ENCODE measurements at places on chromosomes 6 and 20. TPM values are rescaled to one million over a fixed set of nuclear protein-coding genes. Genes with fewer than 3 reads are reported as not detected.

GRCh38 chr6:118665011-118665410 is 13.6 kb upstream of the CEP85L start:
- DNase-seq, result peak; percentile 26

The CCN6 gene
- 5.4 TPM for total RNA-seq

- no peak for DNase-seq
Measured at GRCh38 chr6:31075528-31075927, 36.8 kb downstream of the C6orf15 start.

DNA sequence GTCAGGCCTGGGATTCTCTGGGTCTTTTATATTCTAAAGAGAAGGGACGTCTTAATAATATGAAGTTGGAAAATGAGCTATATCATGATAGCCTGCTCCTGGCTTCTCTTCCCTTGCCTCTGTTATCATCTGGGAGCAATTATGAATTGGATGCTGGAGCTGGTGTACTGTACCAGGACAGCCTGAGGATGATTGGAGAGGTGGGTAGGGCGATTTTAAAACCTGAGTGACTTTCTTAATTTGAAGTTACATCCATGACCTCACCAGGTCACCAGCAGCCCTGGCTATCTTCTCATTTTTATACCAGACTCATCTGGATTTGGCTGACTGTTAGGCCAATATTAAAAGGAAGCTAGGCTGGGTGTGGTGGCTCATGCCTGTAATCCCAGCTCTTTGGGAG is 317.6 kb downstream of the CLIC5 start:
- no peak for DNase-seq

GRCh38 chr20:46551522-46552381 is 1.3 kb upstream of the OCSTAMP start:
- no peak for DNase-seq

The CDYL gene
- total RNA-seq, result 25.2 TPM

The HLA-DOB gene
- total RNA-seq, result not detected

DNA sequence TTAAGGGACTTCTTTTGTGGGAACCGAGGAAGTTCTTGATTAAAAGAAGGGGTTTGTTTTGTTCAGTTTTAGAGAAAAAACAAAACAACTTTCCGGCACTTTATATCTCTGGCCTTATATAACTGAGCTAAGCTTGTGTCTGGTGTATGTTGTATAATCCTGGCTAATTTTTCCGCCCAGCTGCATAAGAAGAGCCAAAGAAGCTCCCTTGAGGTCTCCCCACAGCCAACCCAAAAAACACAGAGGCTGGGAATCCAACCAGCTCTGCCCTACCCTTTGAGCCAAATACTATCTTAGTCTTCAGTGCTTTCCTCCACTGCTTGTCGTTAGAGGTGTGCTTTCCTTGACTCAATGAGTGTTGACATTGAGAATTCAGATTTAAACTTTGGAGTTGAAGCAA is 45.5 kb upstream of the RNF146 start:
- DNase-seq, result no peak

The IL17F gene
- not detected for total RNA-seq

DNA sequence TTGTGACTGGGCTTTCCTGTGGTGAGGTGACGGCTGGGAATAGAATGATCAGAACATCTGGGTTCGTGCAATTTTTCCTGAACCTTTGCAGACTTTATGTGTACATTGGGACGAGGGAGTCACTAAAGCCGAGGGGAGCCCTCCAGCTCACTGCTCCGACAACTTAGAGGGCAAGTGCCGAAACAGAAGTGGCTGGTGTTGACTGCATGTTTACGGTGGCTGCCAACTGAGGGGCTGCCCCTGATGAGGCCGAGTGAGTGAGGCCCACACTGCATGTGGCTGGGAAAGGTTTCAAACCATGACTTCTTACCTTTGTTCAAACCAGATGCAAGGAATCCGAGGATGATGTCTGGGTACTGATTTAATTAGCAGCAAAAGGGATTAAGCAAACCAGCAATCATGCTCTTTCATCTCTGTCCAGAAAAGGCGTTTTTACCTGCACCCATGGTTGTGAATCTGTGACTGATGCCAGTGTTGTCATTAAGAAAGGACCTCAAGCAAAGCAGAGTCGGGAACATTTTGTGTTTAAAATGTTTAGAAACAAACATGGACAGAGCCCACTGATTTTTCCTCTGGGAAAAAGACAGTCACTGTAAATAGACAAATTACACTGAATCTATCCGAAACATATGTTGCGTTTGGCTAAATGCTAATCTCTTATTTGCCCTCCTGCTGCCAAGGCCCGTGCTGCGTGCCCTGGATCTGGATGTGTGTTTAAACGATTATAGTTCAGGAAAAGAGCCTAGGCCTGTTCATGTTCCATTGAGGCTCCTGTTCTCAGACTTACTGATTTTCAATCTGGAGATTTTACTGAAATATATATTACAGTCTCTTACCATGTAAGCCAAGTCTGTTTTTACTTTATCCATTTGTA is 105.1 kb downstream of the UST start:
- no peak for DNase-seq

GRCh38 chr6:85300581-85300980 is 149.3 kb upstream of the NT5E start:
- no peak for DNase-seq

- DNase-seq, result no peak
Measured at GRCh38 chr6:70531133-70531532, 35.6 kb upstream of the SDHAF4 start.

The GPLD1 gene
- 0.45 TPM for total RNA-seq

DNA sequence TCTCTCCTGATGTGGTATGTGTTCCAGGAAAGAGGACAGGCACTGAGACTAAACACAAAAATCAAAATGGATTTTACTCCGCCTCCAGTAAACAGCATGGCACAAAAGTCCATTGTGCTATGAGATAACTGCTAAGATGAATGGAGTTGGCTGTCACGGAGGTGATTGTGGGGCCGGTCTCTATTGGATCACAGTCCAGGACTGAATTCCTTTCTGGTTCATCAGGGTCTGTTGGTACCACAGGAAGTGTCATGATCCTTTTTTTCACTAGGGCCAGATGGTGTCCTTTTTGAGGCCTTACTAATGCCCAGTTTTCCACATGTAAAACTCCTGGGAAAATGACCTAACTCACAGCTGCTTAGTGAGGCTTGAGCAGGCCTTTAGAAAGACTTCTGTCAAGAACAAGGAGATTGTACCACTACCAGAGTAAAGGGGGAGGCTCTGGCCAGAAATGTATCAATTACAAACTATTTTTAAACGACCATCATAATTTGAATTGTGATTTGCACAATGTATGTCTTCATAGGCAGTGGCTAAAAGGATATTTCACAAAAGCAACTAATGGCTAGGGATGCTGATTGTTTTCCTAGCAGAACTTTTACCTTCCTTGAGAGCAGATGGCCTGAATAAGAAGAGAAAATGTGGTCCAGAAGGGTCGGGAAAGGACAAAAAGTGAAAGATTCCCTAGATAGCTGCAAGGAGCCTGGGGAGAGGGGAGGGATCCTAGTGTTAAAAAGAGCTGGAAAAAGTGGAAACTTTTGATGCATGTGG is 192.2 kb upstream of the POU3F2 start:
- DNase-seq, result no peak

GRCh38 chr6:45946352-45946751 is 69.3 kb downstream of the CLIC5 start:
- no peak for DNase-seq

The PGC gene
- not detected for total RNA-seq

GRCh38 chr6:64084185-64084663 is 448.6 kb downstream of the PHF3 start:
- DNase-seq, result no peak

DNA sequence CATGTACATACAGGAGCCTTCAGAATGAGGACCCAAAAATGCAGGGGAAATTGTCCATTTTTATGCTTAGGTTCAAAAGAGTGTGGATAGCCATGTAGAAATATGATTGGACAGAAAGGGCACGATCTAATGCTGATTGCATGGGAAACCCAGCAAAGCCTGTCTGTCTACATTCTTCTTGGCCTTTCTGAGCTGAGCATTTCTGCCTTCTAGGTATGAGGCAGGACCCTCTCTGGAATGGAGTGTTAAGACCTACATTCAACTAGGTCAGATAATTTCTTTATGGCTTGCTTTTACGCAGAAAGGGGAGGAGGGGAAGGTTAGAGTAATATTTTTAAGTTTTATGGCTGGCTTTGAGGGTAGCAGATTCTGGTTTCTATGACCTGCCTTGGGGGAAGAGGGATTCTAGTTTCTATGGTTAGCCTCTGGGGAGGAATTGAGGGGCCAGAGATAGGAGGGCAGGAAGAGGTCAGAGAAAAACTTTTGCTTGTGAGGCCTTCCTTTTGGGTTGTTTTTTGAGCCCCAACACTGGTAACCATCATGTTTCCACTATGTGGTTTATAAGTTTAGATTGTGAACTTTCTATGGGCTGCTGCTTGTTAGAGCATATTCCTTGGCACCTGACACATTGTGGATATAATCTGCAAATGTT is 63.5 kb downstream of the LYRM2 start:
- peak; percentile 8 for DNase-seq

The RBPJL gene
- total RNA-seq, result not detected

The RIMS4 gene
- 0.05 TPM for total RNA-seq

- DNase-seq, result no peak
Measured at GRCh38 chr20:34300809-34301586, 2.2 kb downstream of the AHCY start.

The VARS2 gene
- total RNA-seq, result 47.5 TPM
